LNCaP clone FGC (cell line): ENCODE measurements at places on chromosomes 1 and 21.

DNA sequence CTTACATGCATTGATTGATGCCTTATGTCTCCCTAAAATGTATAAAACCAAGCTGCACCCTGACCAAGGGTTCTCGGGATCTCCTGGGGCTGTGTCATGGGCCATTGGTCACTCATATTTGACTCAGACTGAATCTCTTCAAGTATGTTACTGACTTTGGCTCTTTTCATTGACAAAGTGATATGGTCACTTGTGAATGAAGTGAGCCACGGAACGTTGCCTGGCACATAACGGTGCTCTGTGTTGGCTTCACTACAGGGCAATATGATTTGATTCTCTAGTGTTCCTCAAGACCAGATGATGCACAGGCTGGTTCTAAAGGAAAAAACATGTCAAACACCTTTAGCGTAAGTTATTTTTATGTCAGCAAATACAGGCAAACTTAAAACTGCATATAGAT lies 11.4 kb upstream of the IL10RB start:
- DNase-seq, result no peak

DNA sequence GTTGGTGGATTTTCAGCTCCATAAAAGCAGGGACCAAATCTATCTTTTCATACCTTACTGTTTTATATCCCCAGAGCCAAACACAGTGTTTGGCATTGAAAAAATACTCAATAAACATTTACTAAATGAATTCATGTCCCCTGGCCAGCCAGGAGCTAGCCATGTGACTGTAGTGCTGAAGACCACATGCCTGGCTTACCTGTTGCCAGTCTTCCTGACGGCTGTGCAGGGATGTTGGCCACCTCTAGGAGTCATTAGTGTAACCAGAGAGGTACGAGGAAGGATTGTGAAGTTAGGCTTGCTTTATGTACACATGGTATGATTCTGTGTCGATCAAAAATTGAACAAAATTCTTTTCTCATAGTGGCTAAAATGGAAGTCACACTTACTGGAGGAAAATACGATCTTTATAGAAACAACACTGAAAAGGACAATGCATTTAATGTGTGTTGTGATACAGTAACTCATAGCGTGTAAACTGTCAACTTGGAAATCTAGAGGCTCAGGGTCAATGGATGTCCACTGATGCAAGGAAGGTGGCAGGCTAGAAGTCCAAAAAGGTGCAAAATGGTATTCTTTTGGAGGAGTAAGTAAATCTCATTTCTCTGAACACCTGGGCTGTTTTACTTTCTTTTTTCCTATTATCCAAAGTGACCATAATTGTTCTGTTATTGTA lies 60.9 kb downstream of the FGGY start:
- DNase-seq, result no peak

DNA sequence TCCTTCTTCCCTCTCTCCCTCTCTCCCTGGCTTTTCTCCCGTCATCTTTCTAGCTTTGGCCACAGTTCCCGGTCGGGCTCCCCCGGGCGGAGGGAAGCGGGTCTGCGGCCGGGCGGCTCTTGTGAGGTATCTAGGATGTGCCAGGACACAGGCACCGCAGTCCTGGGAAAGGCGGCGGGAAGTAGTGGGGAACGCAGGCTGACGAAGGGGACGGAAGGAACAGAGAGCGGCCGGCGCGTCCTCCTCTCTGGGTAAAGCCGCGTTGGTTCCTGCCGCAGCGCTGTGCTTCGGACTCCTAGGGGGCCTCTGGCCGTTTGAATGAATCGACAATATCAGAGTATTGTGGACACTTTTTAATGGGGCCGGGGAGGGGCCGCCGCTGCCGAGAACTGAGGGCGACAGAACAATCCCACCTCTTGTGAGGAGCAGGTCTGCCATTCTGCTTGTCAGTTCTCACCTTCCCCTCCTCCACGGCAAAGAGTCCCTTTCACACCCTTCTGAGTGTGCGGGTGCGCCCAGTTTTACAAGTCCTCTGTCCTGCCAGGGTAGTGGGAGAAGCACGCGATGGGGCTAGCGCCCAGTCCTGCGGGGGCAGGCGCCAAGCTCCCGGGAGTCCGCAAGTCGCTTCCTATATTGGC lies 1.2 kb upstream of the LHX9 start:
- DNase-seq, result no peak

- no peak for DNase-seq
These were observed 49.0 kb downstream of the SYT2 start for GRCh38 chr1:202661136-202661845.

- no peak for DNase-seq
These were observed 168.8 kb downstream of the ZSCAN20 start for GRCh38 chr1:33641104-33641830.

GRCh38 chr1:200426196-200426595 lies 16.4 kb upstream of the ZNF281 start:
- no peak for DNase-seq

DNA sequence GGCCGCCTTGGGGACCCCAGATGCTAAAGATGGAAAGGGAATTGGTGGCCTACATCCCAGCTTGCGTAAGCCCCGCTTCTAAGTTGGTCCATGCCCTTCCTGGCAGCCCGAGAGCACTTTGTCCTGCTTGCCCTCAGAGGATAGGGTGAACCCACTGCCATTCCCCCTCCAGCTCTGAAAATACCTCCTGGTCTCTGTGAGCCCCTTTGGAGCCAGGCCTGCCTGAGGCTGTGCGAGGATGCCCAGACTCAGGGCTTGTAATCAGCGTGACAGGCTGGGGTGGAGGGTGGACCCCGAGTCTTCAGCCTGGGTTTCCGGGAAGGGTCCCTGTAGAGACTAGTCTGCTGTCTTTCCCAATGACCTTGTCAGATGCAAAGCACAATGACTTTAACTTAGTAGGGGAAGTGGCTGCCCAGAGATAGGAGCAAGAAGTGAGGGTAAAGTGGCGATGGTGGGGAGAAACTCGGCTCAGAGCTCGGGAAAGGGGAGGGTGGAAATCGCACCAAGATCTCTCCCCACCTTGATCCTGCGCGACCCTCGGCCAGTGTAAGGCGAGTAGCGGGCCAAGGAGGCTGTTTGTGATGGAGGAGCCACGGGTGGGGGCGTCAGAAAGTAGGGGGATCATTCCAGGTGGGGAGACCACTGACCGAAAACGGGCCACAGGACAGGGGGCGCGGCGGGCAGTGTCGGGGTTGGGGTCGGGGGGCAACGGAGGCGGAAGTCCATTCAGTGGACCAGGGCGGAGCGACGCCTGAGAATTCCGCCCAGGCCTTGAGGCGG lies 2.7 kb upstream of the HES3 start:
- DNase-seq, result no peak

GRCh38 chr1:198674009-198674408 lies 35.2 kb downstream of the PTPRC start:
- DNase-seq, result no peak

DNA sequence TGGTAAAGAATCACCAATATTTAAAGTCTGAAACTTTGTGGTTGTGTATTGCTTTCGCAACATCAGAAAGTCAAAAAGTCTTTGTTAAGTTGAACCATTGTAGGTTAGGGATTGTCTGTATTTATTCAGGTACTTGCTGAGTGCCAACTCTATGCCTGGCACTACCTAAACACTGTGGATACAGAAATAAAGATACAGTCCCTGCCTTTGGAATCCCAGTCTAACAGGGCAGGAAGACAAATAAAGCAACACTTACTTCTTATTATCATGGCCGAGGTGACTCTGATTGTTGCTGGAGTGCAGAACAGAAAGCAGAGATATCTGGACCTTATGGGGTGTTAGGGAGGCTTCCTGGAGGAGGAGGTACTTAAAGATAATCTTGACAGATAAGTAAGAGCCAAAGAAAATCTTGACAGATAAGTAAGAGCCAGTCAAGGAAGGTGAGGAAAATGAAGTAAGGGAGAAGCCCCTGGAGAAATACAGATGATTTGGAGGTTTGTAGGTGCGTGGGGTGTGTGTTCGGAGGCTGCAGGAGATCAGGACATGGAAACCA lies 11.8 kb upstream of the S100A10 start:
- no peak for DNase-seq

- no peak for DNase-seq
These were observed 424.9 kb downstream of the ADGRL2 start for GRCh38 chr1:82225421-82226185.

- DNase-seq, result peak; percentile 25
These were observed 4.4 kb downstream of the HFM1 start for GRCh38 chr1:91400133-91400725.

GRCh38 chr1:99645699-99646531 lies at the start of gene PALMD:
PALMD (plus strand) TSS chr1:99646113; CDS start chr1:99646318, 205 bp downstream.
- DNase-seq, result peak; percentile 72

DNA sequence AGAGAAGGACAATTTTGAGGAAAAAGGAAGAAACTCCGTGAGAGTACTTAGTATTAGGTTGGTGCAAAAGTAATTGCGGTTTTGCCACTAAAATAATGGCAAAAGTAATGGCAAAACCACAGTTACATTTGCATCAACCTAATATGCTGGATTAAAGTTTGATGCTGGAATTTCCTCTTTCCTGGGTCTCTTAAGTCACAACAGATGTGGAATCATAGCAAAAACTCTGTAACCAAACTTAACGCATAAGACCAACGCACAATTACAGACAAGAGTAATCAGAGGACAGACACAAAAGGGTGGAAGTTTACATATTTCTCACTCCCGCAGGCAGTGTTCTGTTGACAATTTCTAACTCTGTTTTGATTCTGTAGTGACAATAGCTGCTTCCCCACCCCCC lies 182.4 kb downstream of the BACH1 start:
- DNase-seq, result no peak

DNA sequence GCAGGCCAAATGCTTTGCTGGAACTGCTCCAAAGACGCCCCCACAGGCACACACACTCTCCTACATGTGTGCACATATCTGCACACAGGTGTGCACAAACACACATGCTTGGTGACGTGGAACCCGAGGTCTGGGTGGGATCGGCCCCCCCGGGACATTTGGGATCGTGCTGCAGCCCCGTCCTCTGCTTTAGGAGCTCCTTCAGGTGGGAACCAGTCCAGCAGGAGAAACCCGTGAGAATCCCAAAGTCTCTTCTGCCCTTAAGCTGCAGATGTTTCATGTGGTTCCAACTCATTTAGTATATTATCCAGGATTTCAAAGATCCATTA lies 38.6 kb downstream of the UBE2G2 start:
- no peak for DNase-seq

DNA sequence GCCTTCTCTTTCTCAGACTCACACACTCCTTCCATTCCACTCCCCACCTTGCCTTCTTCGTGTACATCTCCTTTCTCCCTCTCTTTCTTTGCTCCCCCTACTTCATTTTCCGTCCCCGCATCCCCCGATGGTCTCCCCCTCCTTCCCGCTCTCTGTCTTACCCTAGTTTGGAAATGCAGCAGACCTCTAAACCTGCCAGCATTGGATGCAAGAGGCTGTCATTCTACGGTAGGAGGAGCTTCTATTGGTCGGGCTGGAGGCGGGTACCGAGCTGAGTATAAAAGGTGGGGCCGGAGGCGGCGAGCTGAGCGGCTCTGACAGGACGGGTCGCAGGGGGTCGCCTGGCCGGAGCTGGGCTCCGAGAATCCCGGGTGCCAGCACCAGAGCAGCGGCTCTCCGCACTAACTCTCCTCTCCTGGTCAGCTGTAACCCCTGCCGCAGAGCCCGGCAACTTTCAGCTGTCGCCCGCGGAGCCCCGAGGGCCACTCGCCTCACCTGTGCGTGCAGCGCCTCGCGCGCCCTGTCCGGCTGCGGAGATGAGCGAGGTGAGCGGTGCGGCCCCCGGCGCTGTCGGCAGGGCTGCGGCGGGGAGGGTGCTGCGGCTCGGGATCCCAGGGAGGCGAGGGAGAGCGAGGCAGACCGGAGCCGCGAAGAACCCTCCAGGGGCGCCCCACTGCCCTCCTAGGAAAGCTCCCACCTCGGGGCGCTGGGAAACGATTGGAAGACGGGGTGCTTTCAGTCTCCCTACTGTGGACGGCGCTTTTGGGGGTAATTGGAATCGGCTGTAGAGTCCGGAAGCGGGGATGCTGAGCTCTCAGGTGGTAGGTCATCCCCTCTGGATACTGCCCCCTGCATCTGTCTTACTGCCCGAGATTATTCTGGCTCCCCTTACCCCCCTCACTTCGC lies at the start of gene PCP4L1:
Gene PCP4L1, plus strand, starts transcription at position 307 of the 906 bp plus-strand sequence. Its CDS starts 230 bp downstream, at position 537.
- DNase-seq, result no peak

DNA sequence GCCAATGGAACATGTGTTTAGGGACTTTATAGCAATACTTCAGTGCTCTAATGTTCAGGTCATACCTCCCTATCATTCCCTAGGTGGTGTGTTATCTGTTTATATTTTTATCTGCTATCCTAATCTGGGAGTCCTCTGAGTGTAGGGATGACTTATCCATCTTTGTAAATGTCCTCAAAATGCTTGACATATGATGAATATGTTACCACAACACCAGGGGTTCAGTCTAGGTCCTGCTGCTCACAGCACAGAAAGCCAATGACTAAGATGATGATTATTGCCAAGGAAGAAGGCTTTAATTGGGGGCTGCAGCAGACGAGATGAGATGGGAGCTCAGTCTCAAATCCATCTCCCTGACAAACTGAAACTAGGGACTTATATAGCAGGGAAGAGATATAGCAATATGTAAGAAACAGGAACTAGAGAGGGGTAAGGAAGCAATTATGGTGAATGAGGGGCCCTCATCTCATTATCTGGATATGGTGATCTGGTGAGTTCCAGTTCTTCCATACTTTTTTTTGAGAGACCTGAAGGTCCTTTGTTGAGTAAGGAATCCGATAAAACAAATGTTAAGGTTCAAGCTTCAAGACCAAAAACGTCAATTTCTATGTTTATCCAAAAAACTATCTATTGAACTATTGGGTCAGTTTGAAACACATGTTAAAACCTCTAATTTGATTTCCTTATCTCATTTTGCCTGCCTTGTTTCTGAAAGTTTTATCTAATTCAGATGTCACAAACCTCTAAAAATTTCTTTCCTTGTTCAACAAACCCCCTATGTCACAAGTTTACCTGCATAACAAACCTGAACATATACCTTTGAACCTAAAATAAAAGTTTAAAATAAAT lies 256.7 kb upstream of the CACYBP start:
- DNase-seq, result no peak

- DNase-seq, result no peak
These were observed 28.8 kb upstream of the ZBTB18 start for GRCh38 chr1:244022311-244022710.

- DNase-seq, result no peak
These were observed 204.9 kb upstream of the CACYBP start for GRCh38 chr1:174794861-174795260.
